ENCODE measurements at places on chromosomes 2 and 18. TPM values are rescaled to one million over a fixed set of nuclear protein-coding genes. Genes with fewer than 3 reads are reported as not detected.

NAPG gene
- total RNA-seq: 25.5 TPM

RGPD4 gene
- 0.05 TPM for total RNA-seq

DYSF gene
- 15.2 TPM for total RNA-seq

GCG gene
- total RNA-seq: not detected

ECEL1 gene
- total RNA-seq: not detected
